Vein endothelial cell (primary cell): ENCODE measurements at places on chromosomes 1 and 21. TPM values are rescaled to one million over a fixed set of nuclear protein-coding genes. Genes with fewer than 3 reads are reported as not detected.

RBM11 gene
- total RNA-seq, result not detected in 2 replicates

MRPL55 gene
- 39.2 and 40.9 TPM in 2 replicates for total RNA-seq

RAP1GAP gene
- total RNA-seq, result 0.57 TPM in 1 of 2 replicates, not detected in the other

GPR153 gene
- 1.4 and 3.3 TPM in 2 replicates for total RNA-seq

PCNX2 gene
- 3.6 and 6.2 TPM in 2 replicates for total RNA-seq

ZBTB8OS gene
- total RNA-seq, result 17.0 and 35.8 TPM in 2 replicates

KRTAP13-2 gene
- total RNA-seq, result not detected in 2 replicates

PLA2G2D gene
- total RNA-seq, result not detected in 2 replicates

ENAH gene
- 60.8 and 77.9 TPM in 2 replicates for total RNA-seq

PDE9A gene
- 0.96 and 1.6 TPM in 2 replicates for total RNA-seq

BGLAP gene
- 0.19 and 0.33 TPM in 2 replicates for total RNA-seq

COL9A2 gene
- total RNA-seq, result 0.19 and 0.33 TPM in 2 replicates

LCE2B gene
- total RNA-seq, result not detected in 2 replicates

NT5C1A gene
- not detected in 2 replicates for total RNA-seq

LCE3E gene
- total RNA-seq, result not detected in 2 replicates

NBPF4 gene
- total RNA-seq, result not detected in 2 replicates

FAM89A gene
- total RNA-seq, result 14.5 and 18.3 TPM in 2 replicates

FGR gene
- total RNA-seq, result under 0.01 and 0.19 TPM in 2 replicates

MNDA gene
- not detected in 2 replicates for total RNA-seq

SYCP1 gene
- not detected in 2 replicates for total RNA-seq

FMO5 gene
- 0.98 and 1.4 TPM in 2 replicates for total RNA-seq

ASCL5 gene
- total RNA-seq, result not detected in 2 replicates

BATF3 gene
- 0.33 and 1.2 TPM in 2 replicates for total RNA-seq

DDR2 gene
- 15.2 and 16.7 TPM in 2 replicates for total RNA-seq

CASP9 gene
- 6.3 and 8.5 TPM in 2 replicates for total RNA-seq

MAGI3 gene
- total RNA-seq, result 12.4 and 18.5 TPM in 2 replicates

FAM72C gene
- total RNA-seq, result 0.33 and 1.9 TPM in 2 replicates

RIIAD1 gene
- not detected in 2 replicates for total RNA-seq

LMOD1 gene
- total RNA-seq, result under 0.01 and 0.10 TPM in 2 replicates

MX2 gene
- 0.19 and 0.98 TPM in 2 replicates for total RNA-seq

DMBX1 gene
- total RNA-seq, result not detected in 2 replicates

C1orf226 gene
- total RNA-seq, result 1.3 and 2.3 TPM in 2 replicates

CLCA4 gene
- total RNA-seq, result not detected in 2 replicates

FCRL2 gene
- total RNA-seq, result not detected in 2 replicates

SYDE2 gene
- 5.9 and 7.6 TPM in 2 replicates for total RNA-seq

TMEM125 gene
- not detected in 2 replicates for total RNA-seq

RCAN3 gene
- 4.3 and 5.2 TPM in 2 replicates for total RNA-seq

ACKR1 gene
- total RNA-seq, result 0.10 TPM in 1 of 2 replicates, not detected in the other

KCNJ9 gene
- not detected in 2 replicates for total RNA-seq

AKR7A3 gene
- 0.57 and 0.65 TPM in 2 replicates for total RNA-seq

LHX4 gene
- total RNA-seq, result under 0.01 TPM in 1 of 2 replicates, not detected in the other

AMIGO1 gene
- 0.38 and 0.65 TPM in 2 replicates for total RNA-seq

SLC44A3 gene
- total RNA-seq, result 0.98 and 2.4 TPM in 2 replicates

FMO1 gene
- total RNA-seq, result not detected in 2 replicates

PGLYRP3 gene
- total RNA-seq, result not detected in 2 replicates

SAMSN1 gene
- total RNA-seq, result 2.0 and 4.9 TPM in 2 replicates

AMY1C gene
- not detected in 2 replicates for total RNA-seq

CYP4A22 gene
- not detected in 2 replicates for total RNA-seq
